ENCODE measurements at places on chromosomes 12 and 14.

- no peak for DNase-seq
Observed at GRCh38 chr14:24417832-24418491, 11.5 kb downstream of the CBLN3 start.

DNA sequence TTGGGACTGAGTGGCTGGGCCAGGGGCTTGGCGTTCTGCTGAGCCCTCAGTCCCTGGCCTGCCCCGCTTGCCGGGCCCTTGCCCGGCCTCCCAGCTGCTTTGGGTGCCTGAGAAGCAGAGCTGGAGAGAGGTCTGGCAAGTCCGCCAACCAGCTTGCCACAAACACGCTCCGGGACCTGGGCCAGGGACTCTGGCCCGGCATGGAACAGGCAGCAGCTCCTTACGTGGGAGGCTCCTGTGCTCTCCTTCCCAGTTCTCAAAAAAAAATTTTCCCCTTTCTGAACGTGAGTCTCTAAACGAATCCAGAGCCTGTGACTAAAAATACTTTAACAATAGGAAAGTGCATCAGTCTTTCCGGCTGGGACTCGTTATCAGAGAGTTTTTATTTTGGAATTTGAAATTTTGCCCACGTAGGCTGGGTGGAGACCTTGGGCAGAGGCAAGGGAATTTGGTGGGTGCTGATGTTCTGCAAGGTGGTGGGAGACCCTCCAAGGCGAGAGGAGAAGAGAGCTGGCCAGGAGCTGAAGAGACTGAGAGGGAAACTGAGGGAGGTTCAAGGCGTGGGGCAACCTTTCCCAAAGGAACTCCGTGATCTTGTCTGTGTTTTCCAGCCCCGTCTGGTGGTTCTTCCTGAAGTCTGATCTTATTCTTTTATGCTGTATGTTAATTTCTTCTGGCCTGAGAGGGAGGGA is 6.8 kb upstream of the NR4A1 start:
- DNase-seq = no peak

GRCh38 chr14:101072945-101073597 is 169.5 kb upstream of the RTL1 start:
- DNase-seq = no peak

GRCh38 chr12:123041811-123042655 is 61.6 kb downstream of the ARL6IP4 start:
- DNase-seq = no peak

DNA sequence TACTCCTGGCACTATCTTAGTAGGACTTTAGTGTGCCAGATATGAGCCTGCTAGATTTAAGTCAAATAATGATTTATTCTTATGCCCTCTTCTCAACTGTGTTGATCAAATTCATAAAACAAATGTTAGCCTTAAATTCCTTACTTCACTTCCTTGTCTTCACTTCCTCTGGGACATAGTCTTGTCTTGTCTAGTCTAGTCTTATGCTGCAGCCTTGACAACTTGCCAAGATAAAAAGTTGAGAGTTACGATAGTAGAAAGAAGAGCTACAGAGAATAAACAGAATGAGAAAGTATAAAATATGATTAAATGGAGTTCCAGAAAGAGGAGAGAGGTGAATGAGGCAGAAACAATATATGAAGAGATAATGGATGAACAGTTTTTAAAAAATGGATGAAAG is 378.1 kb downstream of the DAD1 start:
- DNase-seq = no peak

DNA sequence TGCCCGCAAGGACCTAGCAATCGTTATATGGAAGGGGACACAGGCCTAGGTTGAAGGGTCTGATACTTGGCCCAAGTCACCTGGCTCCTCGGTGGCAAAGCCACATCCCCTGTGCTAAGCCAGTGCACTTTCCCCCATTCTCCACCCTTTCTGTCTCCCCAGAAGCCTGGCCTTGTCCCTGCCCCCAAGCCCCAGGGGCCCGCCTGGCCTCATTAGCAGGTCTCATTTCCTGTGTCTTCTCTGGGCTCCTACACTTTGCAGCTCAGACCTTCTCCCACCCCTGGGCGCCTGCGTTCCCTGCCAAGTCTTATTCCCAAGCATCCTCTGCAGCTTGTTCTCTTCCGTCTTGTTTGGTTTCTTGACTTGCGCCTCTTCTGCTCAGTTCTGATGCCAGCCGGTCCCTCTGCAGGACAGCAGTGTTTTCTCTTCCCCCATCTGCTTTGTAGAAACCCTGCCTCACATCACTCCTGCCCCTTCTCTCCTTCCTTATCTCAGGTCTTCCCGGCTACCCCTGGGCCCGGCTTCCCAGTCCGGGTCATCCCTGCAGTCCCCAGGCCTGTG is 66.7 kb downstream of the SLC24A4 start:
- DNase-seq = no peak

DNA sequence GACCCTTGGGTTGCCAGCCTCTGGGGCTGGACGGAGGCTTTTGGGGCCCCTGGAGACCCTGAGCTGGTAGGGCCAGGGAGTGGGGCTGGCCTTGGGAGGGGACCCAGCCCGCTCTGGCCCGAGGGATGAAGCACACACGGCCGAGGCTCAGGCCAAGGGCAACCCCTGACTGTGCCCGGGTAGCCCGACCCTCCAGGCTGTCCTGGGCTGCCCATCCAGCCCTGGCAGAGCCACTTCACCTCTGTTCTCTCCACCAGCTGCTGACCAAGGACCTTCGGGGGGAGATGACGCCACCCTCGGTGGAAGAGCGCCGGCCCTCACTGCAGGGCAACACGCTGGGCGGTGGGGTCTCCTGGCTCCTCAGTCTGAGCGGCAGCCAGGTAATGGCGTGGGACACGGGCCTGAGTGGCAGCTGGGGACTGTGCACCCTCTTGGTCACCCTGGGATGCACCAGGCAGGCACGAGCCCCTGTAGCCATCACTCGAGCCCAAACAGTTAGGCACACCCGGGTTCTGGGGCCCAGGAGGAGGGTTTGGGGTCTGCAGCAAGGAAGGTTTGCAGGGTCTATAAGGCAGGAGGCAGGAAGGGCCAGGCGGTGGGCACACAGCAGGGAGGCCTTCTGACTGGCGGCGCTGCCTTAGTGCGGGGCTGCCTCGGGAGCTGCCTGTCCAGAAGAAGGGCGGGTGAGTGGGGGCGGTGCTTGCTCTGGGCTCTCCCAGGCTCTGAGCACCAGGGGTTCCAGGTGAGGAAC is 19.7 kb downstream of the ASPG start:
- no peak for DNase-seq

- DNase-seq = no peak
Observed at GRCh38 chr14:69768873-69769272, 1.9 kb downstream of the SRSF5 start.

DNA sequence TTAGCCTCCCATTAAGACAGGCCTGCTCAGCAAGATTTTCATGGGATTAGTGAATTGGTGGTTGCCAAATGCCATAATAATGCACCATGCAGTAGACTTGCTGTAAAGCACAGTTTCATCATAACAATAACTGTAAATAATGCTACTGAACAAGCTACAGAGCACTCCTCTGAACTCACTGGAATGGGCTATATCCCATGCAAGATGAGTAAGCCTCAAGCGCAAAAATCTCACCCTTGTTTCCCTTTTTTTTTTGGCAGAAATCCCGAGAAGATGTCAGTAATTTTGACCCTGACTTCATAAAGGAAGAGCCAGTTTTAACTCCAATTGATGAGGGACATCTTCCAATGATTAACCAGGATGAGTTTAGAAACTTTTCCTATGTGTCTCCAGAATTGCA is 145.9 kb upstream of the HIF1A start:
- no peak for DNase-seq

DNA sequence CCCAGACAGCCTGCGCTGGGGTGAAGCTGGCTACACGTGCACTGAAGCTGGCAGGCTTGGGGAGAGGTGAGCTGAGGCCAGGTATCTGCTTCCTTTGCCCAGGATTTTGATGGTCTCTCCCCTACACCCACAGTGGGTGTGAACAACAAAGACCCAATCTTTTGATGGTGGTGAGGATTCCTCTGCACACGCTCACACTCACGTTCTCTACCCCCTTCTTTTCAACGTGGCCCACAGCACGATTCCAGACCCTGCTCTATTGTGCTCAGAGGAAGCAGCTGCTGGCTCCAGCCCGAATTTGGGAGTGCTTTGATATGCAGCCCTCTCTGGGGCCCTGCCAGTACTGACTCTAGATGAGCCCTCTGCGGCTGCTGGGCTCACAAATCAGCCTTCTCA is 4.9 kb downstream of the CD9 start:
- no peak for DNase-seq

- DNase-seq = no peak
Observed at GRCh38 chr14:61670576-61670975, 24.7 kb upstream of the HIF1A start.

DNA sequence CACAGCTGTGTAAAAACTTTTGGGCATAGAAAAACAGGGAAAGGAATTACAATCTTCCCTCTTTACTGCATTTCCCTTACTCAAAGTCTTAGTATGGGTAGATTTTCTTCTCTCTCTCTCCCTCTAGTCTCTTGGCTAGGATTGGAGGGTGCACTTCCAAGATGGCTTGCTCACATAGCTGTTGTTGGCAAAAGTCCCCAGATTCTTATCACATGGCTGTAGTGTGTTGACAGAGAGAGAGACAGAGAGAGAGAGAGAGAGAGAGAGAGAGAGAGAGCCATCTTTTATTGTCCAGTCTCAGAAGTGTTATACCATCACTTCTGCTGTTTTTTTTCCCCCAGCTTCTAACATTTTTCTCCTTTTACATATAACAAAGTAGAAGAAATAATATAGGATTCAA is 6.3 kb upstream of the OR4E2 start:
- no peak for DNase-seq

DNA sequence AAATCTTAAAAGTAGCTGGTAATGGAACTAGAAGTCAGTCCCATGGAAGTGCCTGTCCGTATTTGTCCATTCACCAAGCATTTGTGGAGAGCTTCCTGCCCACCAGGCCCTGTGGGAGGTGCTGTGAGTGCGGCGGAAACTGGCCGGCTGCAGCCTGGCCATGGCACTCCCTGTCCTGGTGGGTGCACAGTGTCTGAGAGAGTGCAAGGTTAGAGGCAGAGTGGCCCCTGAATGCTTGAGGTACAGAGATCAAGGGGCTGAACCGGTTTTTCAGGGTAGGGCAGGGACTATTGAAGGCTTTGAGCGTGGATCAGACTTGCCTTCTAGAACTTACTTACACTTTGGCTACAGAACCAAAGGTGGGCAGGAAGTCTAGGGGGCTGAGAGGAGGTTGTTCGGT is 92.9 kb downstream of the ESR2 start:
- DNase-seq = no peak

GRCh38 chr14:29317423-29317822 is 550.8 kb downstream of the FOXG1 start:
- no peak for DNase-seq

DNA sequence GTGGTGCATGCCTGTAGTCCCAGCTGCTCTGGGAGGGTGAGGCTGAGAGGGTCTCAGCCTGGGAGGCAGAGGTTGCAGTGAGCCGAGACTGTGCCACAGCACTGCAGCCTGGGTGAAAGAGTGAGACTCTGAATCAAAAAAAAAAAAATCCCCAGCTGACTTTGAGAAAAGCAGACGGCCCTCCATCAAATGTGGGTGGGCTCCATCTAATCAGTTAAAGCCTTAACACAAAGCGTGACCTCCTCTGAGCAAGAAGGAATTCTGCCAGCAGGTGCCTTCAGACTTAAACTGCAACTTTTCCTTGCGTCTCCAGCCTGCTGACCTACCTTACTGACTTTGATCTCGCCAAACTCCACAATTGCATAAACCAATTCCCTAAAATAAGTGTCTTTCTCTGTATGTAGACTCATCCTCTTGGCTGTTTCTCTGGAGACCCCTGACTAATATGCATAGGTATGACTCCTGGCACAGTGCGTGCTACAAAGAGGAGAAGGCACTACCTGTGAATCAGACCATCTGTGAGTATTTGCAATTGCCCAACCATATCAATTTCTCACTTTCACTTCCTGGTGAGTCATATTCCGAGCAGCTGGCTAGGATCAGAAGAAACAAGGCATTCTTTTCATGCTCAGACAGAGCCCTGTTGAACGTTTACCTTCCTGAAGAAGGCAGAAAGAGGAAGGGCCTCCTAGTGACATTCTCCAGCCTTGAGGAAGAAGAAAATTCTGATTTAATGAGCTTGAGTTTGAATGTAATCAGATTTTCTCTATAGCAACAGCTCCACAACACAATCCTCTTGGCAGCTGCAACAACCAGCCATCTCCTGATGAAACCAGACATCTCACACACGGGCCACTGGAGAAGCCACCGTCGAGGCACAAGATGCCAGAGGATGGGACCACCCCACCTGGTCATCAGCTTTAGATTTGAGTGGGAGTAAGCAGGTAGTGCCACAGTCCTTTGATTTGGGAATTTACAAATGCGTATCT is 54.3 kb downstream of the CLMN start:
- no peak for DNase-seq

All from nucleus accumbens (tissue), 56 donors.